Endodermal cell (in vitro differentiated cells): ENCODE measurements at places on chromosomes 5 and 9. TPM values are rescaled to one million over a fixed set of nuclear protein-coding genes. Genes with fewer than 3 reads are reported as not detected.

Gene C8G
- 1.5 and 1.6 TPM in 2 replicates for total RNA-seq

Gene C9
- 0.45 TPM in 1 of 3 replicates, not detected in the others for total RNA-seq

Gene SPATA31D4
- not detected in 2 replicates for total RNA-seq

Gene IL33
- total RNA-seq = 0.90 and 0.97 TPM in 2 replicates

Gene CXCL14
- 0.20 to 0.31 TPM in 2 of 3 replicates, not detected in the other for total RNA-seq

Gene SMIM33
- not detected in 2 replicates for total RNA-seq

Gene GADD45G
- 5.1 to 24.9 TPM (median 5.6 TPM) in 3 replicates for total RNA-seq

Gene MEGF10
- 9.5 to 12.7 TPM (median 10.1 TPM) in 3 replicates for total RNA-seq

Gene CD180
- not detected in 2 replicates for total RNA-seq

Gene PCDHA7
- total RNA-seq = 5.2 and 6.6 TPM in 2 replicates

Gene CFAP77
- total RNA-seq = 1.2 to 2.0 TPM (median 1.7 TPM) in 3 replicates

Gene LRRC14B
- total RNA-seq = not detected in 2 replicates

Gene PCDHGA7
- 0.40 to 0.42 TPM in 2 of 3 replicates, not detected in the other for total RNA-seq

- no peaks in the 10 kb centered on the region for H3K27me3 ChIP-seq
- no peaks in the 10 kb centered on the region for H3K36me3 ChIP-seq
- H3K4me3 ChIP-seq = no peak overlapping the region
Observed at GRCh38 chr5:56989676-56990075, 37.8 kb upstream of the MIER3 start.

DNA sequence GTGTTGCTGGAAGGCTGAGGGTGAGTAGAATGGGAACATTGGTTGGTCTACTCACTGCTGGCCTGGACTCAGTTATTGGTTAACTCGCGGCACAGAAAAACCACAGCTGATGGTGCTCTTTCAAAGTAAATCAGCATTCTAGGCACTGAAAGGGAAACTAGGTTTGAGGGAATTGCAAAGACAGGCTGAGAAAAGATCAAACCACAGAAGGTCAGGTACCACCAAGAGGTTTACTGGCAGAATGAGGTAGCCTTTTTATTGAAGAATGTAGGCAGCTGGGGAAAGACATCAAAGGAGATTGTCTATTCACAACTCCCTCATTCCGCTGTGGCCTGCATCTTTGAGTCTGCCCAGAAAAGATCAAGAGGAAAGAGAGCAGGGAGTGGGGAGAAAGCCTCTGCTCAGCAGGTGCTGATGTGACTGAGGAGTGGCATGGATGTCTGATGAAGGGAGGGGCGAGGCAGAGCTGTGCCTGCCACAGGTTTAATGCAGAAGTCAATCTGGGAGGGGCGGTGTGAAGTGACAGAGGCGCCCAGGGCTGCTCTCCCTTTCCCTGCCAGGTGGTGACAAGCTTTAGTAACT is 255.5 kb downstream of the MAN2A1 start:
- H3K4me1 ChIP-seq = no peaks in the 10 kb centered on the region
- no peaks in the 10 kb centered on the region for H3K36me3 ChIP-seq
- peaks cover 20% of the 10 kb centered on the region for H3K27me3 ChIP-seq
- no peak overlapping the region for H3K27ac ChIP-seq
- no peak overlapping the region for H3K4me3 ChIP-seq
- DNase-seq = no peak

GRCh38 chr5:113063927-113064326 is 87.3 kb downstream of the DCP2 start:
- no peak overlapping the region for H3K27ac ChIP-seq
- H3K36me3 ChIP-seq = peaks cover 98% of the 10 kb centered on the region
- no peaks in the 10 kb centered on the region for H3K4me1 ChIP-seq
- no peak for DNase-seq

DNA sequence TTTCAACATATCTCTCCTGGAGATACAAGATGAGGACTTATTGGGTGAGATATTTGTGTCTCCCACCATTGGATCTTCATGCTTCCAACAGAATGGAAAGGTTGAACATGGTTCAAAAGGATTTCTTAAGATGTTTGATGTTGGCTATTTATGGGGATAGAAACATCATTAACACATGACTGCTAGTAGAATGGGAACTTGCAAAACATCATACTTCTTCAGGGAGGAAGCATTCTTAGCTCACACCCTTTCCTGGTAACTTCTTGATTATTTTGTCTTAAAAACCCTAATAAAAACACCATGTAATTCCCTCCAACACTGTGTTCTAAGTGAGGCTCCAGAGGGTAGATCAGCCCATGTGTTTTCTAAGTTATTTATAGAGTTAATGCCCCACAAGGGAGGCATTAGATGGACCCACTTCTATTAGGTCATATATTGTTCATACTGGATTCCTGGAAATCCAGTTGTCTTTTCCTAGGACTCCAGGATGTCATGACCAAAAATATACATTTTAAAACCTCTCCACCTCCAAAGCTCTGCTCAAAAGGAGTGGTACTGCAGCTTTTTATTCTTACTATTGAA is 95.8 kb downstream of the FOXD1 start:
- H3K27ac ChIP-seq = no peak overlapping the region
- H3K27me3 ChIP-seq = no peaks in the 10 kb centered on the region
- H3K4me1 ChIP-seq = peaks cover 8% of the 10 kb centered on the region

GRCh38 chr9:69579032-69579758 is 93.0 kb downstream of the APBA1 start:
- H3K27ac ChIP-seq = no peak overlapping the region
- DNase-seq = no peak
- peaks cover 54% of the 10 kb centered on the region for H3K27me3 ChIP-seq
- H3K4me3 ChIP-seq = no peak overlapping the region
- H3K36me3 ChIP-seq = no peaks in the 10 kb centered on the region

DNA sequence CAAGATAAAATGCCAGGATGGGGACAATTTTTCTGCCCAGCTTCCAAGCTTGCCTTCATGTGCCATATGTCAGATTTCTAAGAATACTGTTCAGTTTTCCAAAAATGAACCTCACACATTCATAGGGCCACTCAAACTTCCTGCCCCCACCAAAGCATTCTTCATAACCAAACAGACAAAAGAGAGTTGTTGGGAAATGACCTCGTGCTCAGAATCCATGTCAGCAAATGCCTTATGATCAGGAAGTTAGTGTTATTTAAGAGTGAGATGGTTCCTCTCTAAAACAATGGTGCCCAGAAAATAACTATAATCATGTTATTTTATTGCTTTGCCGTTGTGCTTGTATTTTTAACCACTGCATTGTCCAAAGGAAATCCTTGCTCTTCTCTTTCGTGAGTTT is 208.2 kb downstream of the ZNF608 start:
- H3K4me1 ChIP-seq = no peaks in the 10 kb centered on the region
- H3K4me3 ChIP-seq = no peak overlapping the region
- no peak overlapping the region for H3K27ac ChIP-seq
- H3K27me3 ChIP-seq = no peaks in the 10 kb centered on the region
- no peak for DNase-seq
- no peaks in the 10 kb centered on the region for H3K36me3 ChIP-seq

GRCh38 chr5:115772731-115773475 is 43.6 kb downstream of the CDO1 start:
- H3K27ac ChIP-seq = no peak overlapping the region
- DNase-seq = peak; percentile 55
- H3K4me1 ChIP-seq = no peaks in the 10 kb centered on the region
- no peaks in the 10 kb centered on the region for H3K27me3 ChIP-seq

- no peak overlapping the region for H3K4me3 ChIP-seq
- no peaks in the 10 kb centered on the region for H3K27me3 ChIP-seq
- no peak overlapping the region for H3K27ac ChIP-seq
- H3K4me1 ChIP-seq = peaks cover 10% of the 10 kb centered on the region
- peaks cover 3% of the 10 kb centered on the region for H3K36me3 ChIP-seq
- DNase-seq = no peak
Observed at GRCh38 chr9:134644725-134645606, 3.4 kb downstream of the COL5A1 start.

GRCh38 chr5:112640546-112640945 is 97.1 kb upstream of the APC start:
- DNase-seq = no peak
- no peak overlapping the region for H3K4me3 ChIP-seq
- H3K27me3 ChIP-seq = no peaks in the 10 kb centered on the region
- H3K36me3 ChIP-seq = no peaks in the 10 kb centered on the region

DNA sequence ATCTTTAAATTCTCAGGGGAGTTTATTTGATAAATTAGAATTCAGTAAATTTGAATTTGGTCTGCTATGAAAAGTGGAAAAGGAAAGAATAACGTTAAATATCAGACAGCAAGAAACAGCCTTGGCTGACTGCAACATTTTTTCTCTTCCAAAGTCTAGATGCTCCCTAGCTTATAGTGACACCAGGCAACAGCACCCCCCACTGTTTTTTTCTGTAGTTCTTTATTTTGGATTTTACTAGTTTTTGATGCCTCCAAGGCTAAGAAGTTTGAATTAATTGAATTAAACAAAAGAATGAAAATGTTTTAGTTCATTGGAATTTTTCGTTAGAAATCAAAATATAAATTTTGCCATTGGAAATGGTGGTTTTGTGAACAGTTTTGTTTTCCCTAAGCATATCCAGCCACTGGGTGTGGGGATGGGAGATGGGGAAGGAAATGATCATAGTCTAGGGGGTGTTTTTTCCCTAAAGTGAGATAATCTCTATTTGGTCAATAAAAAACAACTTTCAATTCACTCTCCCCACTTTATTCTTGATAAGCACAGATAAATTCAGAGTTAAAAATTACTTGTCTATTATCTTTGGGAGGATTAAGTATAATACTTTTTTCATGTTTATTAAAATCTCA is 199.3 kb upstream of the CD180 start:
- H3K4me1 ChIP-seq = no peaks in the 10 kb centered on the region
- no peak overlapping the region for H3K4me3 ChIP-seq
- H3K36me3 ChIP-seq = no peaks in the 10 kb centered on the region
- no peak overlapping the region for H3K27ac ChIP-seq
- no peak for DNase-seq
- no peaks in the 10 kb centered on the region for H3K27me3 ChIP-seq

- H3K4me1 ChIP-seq = no peaks in the 10 kb centered on the region
- H3K27ac ChIP-seq = no peak overlapping the region
- H3K36me3 ChIP-seq = no peaks in the 10 kb centered on the region
- H3K4me3 ChIP-seq = peak overlapping the region; percentile 87
- peak; percentile 84 for DNase-seq
Observed at GRCh38 chr9:21995666-21996398, 1.2 kb downstream of the CDKN2B-AS1 start.

- no peak overlapping the region for H3K4me3 ChIP-seq
- no peaks in the 10 kb centered on the region for H3K36me3 ChIP-seq
- no peak for DNase-seq
Observed at GRCh38 chr5:122501089-122501435, 189.0 kb downstream of the SNCAIP start.

DNA sequence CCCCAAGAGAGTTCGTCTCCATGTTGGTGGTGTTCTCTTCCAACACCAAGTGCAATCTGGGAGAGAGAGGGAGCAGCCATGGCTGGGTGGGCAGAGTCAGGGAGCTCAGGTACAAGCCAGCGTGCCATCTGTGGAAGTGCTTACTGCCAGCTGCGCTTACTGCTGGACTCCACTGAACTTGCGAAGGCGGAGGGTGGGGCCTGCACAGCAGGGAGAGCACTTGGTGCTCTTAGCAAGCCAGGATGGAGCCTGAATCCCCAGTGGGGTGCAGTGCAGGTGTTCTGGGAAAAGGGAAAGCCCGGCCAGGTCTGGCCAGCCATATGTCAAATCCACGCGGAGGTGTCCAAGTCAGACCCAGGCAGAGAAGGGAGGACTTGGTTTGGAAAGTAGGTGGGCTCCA is 142.0 kb downstream of the FANCC start:
- H3K36me3 ChIP-seq = no peaks in the 10 kb centered on the region
- no peaks in the 10 kb centered on the region for H3K27me3 ChIP-seq
- no peak for DNase-seq
- H3K4me1 ChIP-seq = peaks cover 7% of the 10 kb centered on the region
- H3K4me3 ChIP-seq = no peak overlapping the region

- no peaks in the 10 kb centered on the region for H3K27me3 ChIP-seq
- DNase-seq = no peak
- H3K4me3 ChIP-seq = peak overlapping the region; percentile 45
Observed at GRCh38 chr5:35252963-35253362, 22.7 kb upstream of the PRLR start.

DNA sequence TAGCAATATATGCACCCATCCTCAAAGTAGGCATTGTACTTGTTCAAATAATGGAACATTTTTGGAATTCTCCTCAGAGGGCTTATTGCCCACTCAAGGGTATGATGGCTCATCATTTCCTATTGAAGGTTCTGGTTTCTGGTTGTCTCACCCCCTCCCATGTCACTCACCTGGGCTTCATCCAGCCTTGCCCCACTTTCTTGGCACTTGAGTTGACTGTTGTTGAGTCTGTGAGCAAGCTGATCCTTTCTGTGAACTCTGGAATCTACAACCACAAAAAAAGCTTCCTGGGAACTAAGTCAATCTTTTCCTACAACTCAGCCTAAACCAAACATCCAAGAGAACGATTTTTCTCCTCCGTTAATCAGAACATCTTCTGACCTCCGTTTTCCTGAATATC is 73.9 kb upstream of the ANKH start:
- H3K4me1 ChIP-seq = peaks cover 4% of the 10 kb centered on the region
- DNase-seq = no peak
- no peaks in the 10 kb centered on the region for H3K36me3 ChIP-seq
- no peak overlapping the region for H3K27ac ChIP-seq

GRCh38 chr5:68682400-68683160 is 411.2 kb upstream of the SLC30A5 start:
- H3K4me1 ChIP-seq = peaks cover 5% of the 10 kb centered on the region
- H3K27ac ChIP-seq = no peak overlapping the region
- H3K4me3 ChIP-seq = no peak overlapping the region
- H3K27me3 ChIP-seq = no peaks in the 10 kb centered on the region
- no peaks in the 10 kb centered on the region for H3K36me3 ChIP-seq

GRCh38 chr9:96719921-96720320 is 58.0 kb downstream of the ZNF510 start:
- no peak for DNase-seq
- no peaks in the 10 kb centered on the region for H3K27me3 ChIP-seq
- H3K36me3 ChIP-seq = no peaks in the 10 kb centered on the region
- no peaks in the 10 kb centered on the region for H3K4me1 ChIP-seq
- no peak overlapping the region for H3K27ac ChIP-seq

- H3K4me3 ChIP-seq = no peak overlapping the region
Observed at GRCh38 chr5:72013766-72014624, 93.3 kb upstream of the MAP1B start.

DNA sequence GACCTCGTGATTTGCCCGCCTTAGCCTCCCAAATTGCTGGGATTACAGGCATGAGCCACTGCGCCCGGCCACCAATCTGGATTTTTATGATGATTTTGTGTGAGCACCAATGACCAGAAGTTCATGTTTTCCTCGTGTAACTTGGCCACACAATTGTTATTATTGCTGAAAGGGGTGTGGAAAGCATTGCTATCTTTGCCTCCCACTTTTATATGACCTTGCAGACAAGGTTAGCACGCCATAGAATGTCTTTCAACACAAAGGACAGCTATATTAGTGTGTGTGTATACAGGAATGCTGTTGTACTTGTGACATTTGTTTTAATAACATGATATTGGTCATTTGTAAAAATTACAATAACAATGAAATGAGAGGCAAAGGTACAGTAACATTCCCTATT is 155.0 kb upstream of the ERCC6L2 start:
- DNase-seq = no peak
- H3K4me1 ChIP-seq = no peaks in the 10 kb centered on the region
- no peaks in the 10 kb centered on the region for H3K27me3 ChIP-seq
- no peaks in the 10 kb centered on the region for H3K36me3 ChIP-seq
- no peak overlapping the region for H3K27ac ChIP-seq

GRCh38 chr9:96173640-96174039 is 128.3 kb downstream of the HSD17B3 start:
- no peaks in the 10 kb centered on the region for H3K36me3 ChIP-seq
- no peak overlapping the region for H3K4me3 ChIP-seq
- H3K4me1 ChIP-seq = peaks cover 9% of the 10 kb centered on the region
- H3K27me3 ChIP-seq = peaks cover 83% of the 10 kb centered on the region
- H3K27ac ChIP-seq = no peak overlapping the region
